ENCODE measurements at places on chromosomes 7 and 10.

- no peak for DNase-seq
These were observed 330.4 kb upstream of the AOAH start for GRCh38 chr7:37054624-37055241.

DNA sequence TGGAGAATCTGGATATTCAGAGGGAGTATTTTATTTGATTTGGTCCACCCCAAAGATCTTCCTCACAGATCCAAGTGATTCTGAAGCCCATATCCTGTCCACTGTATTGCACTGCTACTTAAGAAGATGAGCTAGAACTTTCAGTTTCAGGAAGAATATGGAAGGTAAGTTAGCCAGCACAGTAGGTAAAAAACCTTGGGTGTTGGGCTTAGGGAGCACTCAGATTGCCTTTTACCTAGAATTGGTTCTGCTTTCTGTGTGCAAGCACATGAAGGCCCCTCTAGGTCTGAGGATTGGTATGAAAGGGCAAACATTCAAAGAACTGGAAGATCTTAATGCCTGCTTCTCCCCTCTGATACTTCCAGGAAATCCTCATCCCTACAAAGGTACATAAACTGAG, 146.7 kb upstream of the COL1A2 start:
- no peak for DNase-seq

DNA sequence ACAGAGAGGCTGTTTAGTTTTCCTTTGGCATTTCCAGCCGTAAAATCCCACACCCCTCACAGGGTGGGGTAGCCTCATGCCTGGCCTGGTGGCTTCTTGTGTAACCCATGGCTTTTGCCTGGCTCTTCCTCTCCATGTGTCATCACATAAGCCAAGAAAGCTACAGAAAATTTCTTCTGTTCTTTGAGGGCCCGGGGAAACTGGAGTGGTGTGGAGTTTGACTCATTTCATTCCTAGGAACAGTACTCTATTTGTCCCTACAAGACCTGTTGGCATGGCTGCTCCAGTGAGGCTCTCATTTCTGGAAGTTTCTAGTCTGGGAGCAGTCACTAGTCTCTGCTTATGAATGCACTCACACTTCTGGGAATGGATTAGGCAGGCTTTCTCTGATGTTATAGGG, 523.9 kb downstream of the SUGCT start:
- no peak for DNase-seq

DNA sequence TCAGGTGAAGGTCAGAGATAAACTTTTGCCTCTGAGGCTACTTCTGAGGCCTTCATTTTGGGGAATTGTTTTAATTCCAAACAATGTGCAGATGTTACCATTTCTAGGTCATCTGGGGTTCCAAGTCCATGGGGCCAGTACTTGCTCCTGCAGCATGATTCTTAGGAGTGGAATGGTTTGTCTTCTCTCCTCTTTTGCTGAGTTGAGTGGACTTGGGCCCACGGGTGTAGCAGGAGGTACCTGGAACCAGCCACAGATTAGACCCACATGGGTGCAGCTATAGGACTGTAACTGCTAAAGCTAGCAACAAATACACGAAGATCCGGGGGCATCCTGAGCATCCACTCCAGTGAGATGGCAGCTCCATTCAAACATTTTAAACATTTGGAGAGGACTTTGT, 41.6 kb downstream of the WIPF3 start:
- DNase-seq, result no peak

DNA sequence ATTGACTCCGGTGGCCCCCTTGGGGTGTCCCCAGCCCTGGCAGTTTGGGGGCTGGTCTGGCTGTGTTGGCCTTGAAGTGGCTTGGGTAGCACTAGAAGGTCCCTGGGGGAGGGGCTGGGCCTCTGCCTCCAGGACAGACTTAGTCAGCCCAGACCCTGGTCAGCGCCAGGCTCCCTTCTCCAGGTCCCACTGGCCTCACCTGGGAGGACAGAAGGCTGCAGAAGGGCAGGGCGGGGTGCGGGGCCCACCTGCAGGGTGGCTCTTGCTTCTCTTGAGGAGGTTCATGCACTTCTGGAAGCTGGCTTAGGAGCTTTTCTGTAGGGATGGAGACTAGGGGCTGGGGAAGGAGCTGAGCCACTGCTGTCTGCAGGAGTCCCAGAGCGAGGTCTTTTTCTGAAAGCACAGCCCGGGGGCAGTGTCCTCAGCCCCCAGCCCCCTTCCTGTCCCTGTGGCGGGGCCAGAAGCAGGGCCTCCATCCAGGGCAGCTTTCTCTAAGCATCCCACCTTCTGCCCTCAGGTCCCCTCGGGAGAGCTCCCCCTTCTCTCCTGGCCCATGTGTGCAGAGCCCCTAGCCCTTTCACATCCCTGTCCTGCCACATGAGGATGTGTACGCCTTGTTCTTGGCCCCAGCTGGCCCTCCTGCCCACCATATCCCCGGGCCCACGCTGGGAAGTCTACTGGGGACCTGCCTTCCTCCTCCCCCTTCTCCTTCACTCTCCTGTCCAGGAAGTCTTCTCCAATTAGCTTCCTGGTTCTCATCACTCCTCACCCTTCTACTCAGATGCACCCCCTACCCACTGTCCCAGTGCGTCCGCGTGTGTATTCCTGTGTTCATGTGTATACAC, 11.0 kb downstream of the TBATA start:
- no peak for DNase-seq

DNA sequence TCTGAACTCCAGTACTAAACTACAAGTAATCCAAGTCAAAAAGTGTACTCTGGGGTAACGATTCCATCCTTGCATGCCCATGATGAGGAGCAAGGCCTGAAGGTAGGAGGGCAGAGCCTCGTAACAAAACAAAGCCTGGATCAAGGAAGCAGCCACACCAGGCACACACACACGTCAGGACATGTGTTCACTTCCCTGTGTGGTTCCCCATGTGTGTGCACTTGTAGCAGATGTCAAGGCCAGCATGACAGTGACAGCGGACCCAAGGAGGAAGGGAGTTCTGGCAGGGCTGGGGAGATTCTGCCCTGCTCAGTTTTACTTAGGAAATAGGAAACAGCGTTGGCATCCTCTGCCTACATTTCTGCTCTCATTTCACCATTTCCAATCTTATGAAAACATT, 92.8 kb downstream of the ALOX5 start:
- no peak for DNase-seq

DNA sequence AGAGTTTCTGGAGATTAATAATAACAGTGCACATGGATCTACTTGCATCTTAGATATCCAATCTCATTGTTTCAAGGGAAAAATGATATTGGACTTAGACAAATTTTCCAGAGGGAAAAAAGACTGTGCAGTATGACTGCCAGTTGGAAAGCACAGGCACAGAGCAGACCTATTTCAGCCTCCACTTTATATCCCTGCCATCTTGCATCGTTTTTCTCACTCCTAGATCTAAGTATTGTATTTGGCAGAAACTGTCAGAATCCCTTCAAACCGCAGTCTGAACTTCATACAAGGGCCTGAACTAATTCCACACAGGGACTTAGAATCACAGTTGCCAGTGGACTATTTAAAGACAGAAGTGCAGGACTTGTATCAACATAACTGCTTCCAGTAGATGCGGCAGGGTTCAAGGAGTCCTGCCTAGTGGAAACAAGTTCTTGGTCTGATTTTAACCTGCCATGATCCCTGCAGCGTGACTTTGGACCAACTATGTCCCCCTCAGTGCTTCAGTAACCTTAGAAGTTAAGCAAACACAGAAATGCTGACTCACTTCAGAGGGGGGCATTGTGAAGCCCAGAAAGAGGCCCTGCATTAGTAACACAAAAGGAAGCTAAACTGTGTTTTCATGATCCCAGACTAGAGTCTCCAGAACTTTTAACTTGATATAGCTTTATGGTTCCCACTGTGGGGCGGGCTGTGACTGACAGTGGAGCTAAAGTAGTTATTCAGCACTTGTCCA, 95.7 kb upstream of the PALS2 start:
- DNase-seq, result peak; percentile 10

GRCh38 chr10:76992467-76992866, 645.1 kb downstream of the KCNMA1 start:
- DNase-seq, result no peak

DNA sequence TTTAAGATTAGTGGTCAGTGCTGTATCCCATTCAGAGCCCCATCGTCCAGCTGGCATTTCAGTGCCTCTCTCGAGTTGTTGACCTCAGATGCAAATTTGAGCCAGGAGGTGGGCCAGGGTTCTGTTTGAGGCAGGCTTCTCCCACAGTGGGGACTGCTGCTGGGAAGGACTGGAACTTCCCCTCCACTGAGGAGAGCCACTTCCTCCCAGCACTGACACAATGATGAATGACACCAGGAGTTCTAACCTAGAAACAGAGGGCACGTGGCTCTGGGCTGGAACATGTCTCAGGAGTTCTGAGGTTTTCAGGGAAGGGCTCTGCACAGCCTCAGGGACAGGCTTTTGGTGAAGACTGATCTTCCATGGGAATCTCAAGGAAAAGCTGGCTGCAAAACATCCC, 18.3 kb upstream of the BTBD16 start:
- DNase-seq, result no peak

GRCh38 chr10:1516492-1517165, 220.7 kb downstream of the ADARB2 start:
- DNase-seq, result no peak

- DNase-seq, result no peak
These were observed 32.4 kb downstream of the CTNNA3 start for GRCh38 chr10:67663449-67664087.

DNA sequence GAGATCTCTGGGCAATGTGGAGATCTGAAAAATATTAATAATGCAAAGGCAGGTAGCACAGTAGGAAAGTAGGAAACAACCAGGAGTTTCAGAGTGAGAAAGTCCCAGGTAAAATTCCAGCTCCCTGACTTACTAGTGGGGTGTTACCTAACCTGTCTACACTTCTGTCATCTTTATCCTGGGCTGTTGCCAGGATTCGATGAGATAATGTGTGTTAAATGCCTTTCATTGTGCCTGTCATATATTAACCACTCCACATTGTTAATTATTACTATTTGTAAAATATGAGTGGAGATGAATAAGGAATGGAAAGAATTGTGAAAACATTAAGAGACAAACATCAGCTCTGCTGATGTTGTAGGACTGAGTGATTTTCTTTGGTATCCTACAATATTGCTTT, 50.0 kb upstream of the FRMD4A start:
- no peak for DNase-seq

GRCh38 chr7:24595671-24596418, 22.6 kb downstream of the PALS2 start:
- DNase-seq, result no peak

DNA sequence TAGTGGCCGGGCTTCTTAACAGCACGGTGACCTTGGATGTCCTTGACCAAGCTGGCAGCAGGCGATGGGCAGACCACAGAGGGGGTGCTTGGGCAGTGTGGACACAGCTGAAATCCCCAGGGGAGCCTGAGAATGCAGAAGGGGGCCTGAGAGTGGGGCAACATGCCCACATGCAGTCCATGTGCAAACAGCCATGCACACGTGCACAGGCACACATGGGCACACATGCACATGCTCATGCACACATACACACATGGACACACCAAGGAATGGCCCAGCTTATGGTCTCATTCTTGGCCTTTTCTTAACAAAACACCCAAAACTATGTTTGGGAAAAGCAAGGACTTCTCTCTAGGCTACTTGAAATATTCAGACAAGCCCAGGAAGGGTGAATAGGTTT, 483.9 kb upstream of the MKI67 start:
- DNase-seq, result no peak

DNA sequence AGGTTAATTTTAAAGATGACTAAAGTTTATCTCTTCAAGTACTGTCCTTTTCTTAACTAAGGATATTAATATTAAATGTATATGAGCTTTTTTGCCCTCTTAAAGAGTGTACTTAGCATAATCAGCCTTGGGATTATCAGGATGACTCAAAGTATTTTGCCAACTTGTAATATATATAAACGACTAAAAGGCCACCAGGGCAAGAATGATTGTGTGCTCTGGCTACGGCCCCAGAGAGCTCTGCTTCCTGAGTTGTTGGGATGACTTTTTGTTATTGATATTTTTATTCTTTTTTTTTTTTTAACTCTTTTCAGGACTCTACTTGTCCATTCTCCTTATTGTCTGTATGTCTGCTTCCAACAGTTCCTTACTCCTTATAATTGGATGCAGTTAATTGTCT, 14.8 kb upstream of the CHRM2 start:
- no peak for DNase-seq

DNA sequence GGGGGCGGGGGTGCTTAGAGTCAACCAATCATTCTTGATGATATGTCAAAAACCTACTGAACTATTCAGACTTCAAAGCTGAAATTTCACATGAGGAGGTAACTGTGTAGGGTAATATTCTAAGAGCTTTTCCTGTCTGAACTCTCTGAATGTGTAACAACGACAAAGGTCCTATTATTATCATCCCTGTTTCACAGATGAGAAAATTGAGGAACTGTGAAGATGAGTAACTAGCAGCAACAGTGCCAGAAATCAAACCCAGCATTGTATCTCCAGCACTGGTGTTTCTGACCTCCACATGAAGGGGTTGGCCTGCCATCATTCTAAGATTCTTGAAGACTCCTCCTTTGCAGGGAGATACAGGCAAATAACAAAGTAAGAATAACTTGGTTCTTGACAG, 294.7 kb upstream of the AOAH start:
- no peak for DNase-seq

- DNase-seq, result peak; percentile 89
These were observed 4.4 kb upstream of the ARID5B start for GRCh38 chr10:61896854-61897661.

DNA sequence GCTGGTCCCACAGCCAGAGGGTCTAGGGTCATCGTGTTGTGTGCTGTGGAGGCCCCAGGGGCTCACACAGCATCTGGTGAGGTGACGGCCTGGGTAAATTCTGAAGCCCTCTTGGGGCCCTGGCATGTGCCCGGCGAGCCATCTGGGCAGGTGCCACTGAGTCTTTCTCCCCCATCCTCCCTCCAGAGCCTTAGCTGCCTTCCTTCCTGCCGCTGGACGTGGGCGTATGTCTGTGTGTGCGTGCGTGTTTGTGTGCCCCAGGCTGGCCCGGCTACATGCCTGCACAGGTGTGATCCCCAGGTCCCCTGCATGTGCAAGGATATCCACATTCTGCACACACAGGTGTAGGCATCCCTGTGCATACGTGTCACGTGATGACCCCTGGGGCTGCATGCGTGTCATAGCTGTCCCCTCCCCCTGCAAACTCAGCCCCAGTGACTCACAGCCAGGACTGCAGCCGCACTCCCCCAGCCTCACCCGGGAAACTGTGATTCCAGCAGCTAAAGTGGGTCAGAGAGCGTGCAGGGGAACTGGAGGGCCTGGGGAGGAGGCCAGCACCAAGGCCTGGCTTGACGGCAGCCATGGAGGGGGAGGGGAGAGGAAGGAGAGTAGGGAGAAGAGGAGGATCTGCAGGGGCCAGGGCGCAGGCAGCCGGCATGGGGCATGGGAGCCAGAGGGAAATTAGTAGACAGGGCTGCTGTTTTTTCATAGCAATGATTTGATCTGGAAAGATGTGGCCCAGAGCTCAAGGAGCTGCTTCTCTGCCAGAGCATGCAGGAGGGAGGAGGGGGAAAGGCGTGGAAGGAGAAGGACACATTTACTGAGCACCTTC, 46.4 kb downstream of the ELFN1 start:
- DNase-seq, result no peak

GRCh38 chr10:130399425-130399950, 263.3 kb downstream of the GLRX3 start:
- no peak for DNase-seq

GRCh38 chr7:114148779-114149178, 230.0 kb upstream of the PPP1R3A start:
- no peak for DNase-seq

All from HT-29 (cell line).